Stimulated activated CD4-positive, alpha-beta T cell treated with anti-CD3 and anti-CD28 coated beads, Interleukin-2, amount 100 ng/mL, for 4 hours (primary cell): ENCODE measurements at places on chromosomes 4 and X.
A peak's percentile ranks its signal among the peaks of the same experiment; 100 is the strongest.

DNA sequence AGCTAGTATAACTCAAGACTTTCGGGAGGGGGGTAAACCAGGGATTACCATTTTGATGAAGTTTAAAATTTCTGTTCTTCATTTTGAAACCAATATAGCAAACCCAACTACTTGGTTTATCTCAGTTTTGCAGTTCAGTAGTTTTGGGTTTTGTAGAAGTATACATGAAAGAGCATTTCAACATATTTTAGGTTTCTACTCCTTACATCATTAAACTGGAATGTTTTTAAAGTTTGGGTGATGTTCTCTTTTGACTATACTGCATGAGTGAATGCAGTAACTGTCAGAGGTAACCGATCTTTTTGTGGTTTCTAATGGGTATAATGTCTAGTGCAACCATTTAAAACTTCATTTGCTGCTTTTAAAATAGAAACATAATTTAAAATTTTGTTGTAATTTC, 248.3 kb upstream of the MAD2L1 start:
- DNase-seq, result no peak

- DNase-seq, result no peak
Observed at GRCh38 chr4:57719456-57719855, 609.3 kb upstream of the IGFBP7 start.

DNA sequence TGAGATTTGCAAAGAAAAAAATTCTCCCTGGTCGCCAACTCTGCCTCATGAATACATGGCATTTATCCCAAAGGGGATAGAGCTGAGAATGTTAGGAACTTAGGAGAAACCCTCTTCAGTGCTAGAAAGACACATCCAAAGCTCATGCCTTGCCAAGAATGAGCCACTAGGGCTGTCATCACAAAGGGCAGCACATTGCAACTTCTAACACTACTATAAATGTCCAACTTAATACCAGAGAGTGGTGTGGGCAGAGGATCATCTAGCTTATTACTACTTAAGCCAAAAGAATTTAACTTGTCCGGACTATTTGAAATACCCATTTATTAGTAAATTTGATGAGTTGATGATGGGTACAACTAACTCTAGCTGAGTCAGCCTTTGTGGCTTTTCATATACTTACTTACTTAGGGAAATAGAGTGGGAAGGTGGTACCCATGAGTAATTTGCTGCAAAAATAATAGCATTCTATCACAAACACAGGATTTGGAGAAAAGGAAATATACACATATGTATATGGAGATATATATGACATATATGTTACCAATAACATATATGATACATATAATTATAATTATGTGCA, 66.3 kb upstream of the GAB1 start:
- no peak for DNase-seq

GRCh38 chr4:27366104-27366823, 505.6 kb downstream of the STIM2 start:
- no peak for DNase-seq

- no peak for DNase-seq
Observed at GRCh38 chr4:1296324-1297022, 6.8 kb downstream of the MAEA start.

- no peak for DNase-seq
Observed at GRCh38 chr4:169988252-169988651, 37.9 kb downstream of the MFAP3L start.

- DNase-seq, result no peak
Observed at GRCh38 chrX:47232803-47233332, at the start of gene USP11. TSS of gene USP11 (plus strand) at chrX:47233009. CDS start at chrX:47233044, 35 bp downstream.

- no peak for DNase-seq
Observed at GRCh38 chrX:143873343-143873742, 10.5 kb upstream of the UBE2NL start.

DNA sequence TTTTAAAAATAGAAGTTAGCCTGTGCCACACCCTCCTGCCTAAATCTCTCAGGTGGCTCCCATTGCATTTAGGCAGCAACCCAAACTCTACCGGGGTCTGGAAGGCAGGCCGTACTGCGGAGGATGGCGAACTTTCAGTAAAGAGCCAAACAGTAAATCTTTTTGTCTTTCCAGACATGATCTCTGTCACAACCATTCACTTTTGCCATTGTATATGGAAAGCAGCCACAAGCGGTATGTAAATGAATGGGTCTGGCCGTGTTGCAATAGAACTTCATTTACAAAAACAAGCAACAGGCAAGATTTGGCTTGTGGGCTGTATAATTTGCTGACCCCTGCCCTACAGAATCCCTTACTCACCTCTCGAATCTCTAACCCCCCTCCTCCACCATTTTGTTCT, 3.3 kb downstream of the RADX start:
- no peak for DNase-seq

DNA sequence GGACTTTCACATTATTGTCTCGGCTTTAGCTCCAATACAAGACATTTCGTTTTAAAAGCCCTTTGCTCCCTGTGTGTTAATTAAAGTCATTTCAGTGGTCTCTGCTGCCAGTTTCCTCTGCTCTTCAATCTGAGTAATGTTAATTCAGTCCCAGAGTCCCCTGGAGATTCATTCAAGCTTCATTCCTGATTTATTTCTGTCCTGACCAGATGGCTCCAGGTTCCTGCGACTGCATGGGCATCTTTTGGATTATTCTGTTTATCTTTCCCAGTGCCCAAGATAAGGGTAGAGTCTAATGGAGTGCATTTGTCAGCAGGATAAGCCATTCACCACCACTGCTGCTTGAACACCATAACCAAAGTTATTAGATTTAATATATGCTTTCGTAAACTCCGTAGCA, 6.1 kb upstream of the PAGE1 start:
- DNase-seq, result no peak

DNA sequence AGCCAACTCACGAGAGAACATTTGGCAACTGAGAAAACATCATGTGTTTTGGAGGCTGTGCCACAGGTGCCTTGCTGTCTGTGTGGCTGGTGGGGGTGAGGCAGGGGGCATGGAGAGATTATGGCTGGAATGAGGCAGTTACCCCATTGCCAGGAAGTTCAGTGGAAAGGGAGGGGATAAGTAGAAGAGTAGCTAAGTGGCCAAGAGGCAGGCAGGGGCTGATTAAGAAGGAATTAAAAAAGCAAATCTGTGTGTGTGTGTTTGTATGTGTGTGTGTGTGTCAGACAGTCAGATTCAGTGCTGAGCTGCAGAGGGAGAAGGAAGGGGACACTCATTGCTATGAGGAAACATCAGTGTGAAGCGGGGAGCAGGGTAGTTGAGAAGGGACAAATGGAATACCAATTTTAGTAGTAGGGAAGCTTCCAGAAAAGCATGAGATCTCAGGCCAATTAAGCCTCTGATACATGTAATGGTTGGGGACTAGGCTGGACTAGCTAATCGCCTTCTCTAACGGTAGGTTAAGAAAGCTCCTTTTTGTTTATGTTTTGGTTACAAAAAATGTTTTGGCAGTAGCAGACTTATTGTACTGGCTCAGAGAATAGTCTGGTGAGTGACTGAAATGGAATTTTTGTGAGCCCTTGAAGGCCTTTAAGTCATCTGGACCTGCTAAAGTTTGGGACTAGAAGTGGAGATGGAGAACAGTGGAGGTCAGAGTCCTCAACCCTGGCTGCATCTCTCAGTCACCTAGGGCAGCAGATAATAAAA, 18.5 kb downstream of the TMEM164 start:
- no peak for DNase-seq

GRCh38 chrX:10176121-10177003, 19.6 kb downstream of the CLCN4 start:
- DNase-seq, result no peak

- no peak for DNase-seq
Observed at GRCh38 chr4:54063229-54063628, 1.2 kb downstream of the CHIC2 start.

GRCh38 chrX:18354369-18355223, at the start of gene SCML2:
TSS of gene SCML2 (minus strand) at chrX:18354688. CDS start at chrX:18334071, 20,617 bp downstream.
- peak; percentile 7 for DNase-seq

DNA sequence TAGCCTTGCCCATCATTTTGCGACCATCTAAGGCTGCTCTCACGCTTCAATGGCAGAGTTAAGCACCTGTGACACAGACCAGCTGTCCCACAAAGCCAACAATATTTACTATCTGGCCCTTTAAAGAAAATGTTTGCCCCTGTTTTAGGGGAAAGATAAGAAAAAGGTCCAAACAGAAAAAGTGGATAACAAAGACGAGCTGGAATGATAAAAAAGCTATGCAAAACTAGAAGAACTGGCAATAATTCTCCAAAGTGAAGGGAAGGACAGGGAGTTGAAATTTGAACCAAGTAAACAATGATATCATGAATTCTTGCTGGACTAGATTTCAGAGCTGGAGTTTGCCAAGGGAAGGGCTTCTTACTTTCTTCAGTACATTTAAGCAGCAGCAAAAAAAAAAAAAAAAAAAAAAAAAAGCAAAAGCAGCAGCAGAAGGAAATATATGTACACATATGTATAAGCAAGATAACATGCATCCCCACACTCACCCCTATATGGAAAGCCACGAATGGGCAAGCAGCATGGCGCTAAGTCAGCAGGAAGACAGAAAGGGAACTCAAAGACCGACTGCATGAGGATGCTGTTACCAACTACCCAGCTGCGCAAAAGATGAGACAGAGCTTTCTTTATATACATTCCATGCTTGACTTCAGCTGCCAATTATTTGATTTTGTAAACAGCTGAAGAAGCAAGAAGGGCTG, 12.5 kb downstream of the TRAPPC2 start:
- DNase-seq, result no peak

DNA sequence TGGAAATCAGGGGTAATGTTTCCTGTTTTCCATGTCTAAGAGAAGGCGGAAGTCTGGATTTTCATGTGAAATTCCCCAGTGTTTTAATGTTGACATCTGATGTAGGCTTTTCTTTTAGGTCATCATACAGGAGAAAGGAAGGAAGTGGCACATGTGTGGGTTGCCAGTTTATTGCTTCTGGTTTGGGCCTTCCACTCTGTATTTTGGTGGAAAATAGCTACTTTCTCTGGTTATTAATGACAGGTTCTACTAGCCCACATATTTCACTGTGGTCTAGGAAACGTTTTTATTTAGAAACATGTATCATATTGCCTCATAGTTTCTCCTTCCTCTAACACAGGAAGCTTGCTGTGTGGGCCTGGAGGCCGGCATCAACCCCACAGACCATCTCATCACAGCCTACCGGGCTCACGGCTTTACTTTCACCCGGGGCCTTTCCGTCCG, 7.2 kb downstream of the PDHA1 start:
- DNase-seq, result no peak

DNA sequence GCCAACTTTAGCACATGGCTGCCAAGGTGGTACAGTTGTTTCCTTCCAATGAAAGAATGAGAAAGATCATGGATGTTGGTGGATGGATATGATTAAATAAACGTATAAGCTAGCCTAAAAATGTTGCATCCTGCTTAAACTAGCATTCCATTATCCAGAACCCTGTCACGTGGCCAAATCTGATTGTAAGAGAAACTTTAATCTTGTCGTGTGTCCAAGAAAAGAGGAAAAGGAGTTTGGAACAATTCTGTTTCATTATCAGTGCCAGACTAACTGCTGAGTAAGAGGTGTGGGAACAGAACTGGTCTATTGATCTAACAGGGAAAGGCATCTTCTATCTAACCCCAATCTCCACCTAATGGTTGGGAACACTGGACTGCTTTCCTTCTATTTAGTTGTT, 325.2 kb upstream of the BMP3 start:
- no peak for DNase-seq

DNA sequence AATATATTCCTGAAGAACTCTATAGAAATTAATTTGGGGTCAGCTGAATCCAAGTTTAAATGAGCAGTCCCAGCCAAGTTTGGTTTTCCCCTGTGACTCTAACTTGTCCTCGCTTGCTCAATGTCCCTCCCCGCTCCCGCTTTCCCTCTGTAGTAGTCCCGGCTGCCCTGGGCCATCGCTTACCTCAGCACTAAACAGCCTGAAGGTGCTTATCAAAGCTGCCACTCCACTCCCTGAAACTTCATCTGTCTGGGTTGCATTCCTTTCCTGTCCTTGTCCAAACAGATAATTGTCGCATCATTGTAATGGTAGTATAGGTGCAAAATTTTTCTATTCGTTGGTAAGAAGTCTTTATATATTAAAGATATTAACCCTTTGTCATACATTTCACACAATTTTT, 12.8 kb downstream of the SLC25A43 start:
- no peak for DNase-seq

- no peak for DNase-seq
Observed at GRCh38 chrX:124228849-124229248, 103.6 kb upstream of the TEX13D start.

DNA sequence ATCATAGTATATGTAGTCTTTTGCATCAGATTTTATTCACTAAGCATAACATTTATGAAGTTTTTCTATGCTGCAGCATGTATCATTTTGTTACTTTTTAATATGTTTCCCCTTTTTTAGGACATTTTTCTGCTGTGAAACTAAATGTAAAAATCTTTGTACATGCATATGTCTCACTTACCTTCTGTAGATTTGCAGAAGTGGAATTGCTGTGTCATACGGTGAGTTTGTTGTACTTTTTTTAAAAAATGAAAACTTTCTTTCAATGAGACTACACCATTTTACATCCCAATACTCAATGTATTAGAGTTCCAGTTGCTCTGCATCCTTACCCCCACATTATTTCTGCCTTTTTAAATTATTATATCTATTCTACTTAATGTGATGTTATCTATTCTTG, 868.9 kb downstream of the PDHA2 start:
- no peak for DNase-seq

- no peak for DNase-seq
Observed at GRCh38 chrX:20253232-20253543, 13.5 kb downstream of the RPS6KA3 start.
